GM12892 (cell line): ENCODE measurements at places on chromosomes 2 and 18.

- no peak for DNase-seq
These were observed 33.0 kb upstream of the MRPL33 start for GRCh38 chr2:27738349-27739057.

GRCh38 chr2:151904807-151905206, 76.6 kb upstream of the ARL5A start:
- DNase-seq: no peak

- DNase-seq: no peak
These were observed 361.2 kb upstream of the GALNT5 start for GRCh38 chr2:156896294-156896693.

GRCh38 chr2:200092235-200092634, 136.9 kb downstream of the MAIP1 start:
- no peak for DNase-seq

GRCh38 chr2:209002054-209002453, 421.8 kb upstream of the MAP2 start:
- no peak for DNase-seq

- DNase-seq: no peak
These were observed 124.6 kb downstream of the TPGS2 start for GRCh38 chr18:36704156-36704555.

DNA sequence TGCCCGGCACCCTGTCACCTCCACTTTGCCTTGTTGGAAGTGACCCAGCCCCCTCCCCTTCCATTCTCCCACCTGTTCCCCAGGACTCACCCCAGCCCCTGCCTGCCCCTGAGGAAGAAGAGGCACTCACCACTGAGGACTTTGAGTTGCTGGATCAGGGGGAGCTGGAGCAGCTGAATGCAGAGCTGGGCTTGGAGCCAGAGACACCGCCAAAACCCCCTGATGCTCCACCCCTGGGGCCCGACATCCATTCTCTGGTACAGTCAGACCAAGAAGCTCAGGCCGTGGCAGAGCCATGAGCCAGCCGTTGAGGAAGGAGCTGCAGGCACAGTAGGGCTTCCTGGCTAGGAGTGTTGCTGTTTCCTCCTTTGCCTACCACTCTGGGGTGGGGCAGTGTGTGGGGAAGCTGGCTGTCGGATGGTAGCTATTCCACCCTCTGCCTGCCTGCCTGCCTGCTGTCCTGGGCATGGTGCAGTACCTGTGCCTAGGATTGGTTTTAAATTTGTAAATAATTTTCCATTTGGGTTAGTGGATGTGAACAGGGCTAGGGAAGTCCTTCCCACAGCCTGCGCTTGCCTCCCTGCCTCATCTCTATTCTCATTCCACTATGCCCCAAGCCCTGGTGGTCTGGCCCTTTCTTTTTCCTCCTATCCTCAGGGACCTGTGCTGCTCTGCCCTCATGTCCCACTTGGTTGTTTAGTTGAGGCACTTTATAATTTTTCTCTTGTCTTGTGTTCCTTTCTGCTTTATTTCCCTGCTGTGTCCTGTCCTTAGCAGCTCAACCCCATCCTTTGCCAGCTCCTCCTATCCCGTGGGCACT, 4.5 kb downstream of the RETREG2 start:
- DNase-seq: no peak

- DNase-seq: no peak
These were observed 219.4 kb downstream of the MREG start for GRCh38 chr2:215793747-215794595.

DNA sequence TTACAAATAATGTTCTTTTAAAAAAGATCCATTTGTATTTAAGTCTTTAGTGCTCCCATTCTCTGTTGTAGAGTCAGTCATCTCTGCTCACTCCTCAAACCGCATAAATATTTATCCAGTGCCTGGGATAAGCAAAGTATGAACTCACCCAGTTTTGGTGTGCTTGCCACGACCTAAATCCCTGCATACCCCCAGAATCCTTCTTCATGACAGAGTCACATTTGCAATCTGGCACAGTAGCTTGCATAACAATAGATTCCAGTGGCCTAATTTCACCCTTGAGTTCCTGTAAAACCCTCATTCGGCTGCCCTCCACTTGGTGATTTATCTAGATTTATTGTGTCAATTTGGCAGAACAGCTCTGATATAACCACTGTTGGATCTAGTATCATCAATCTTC, 92.9 kb downstream of the DTNA start:
- no peak for DNase-seq

GRCh38 chr2:239608260-239608659, 207.4 kb upstream of the HDAC4 start:
- no peak for DNase-seq

- no peak for DNase-seq
These were observed 11.4 kb downstream of the RAB31 start for GRCh38 chr18:9719421-9719981.

DNA sequence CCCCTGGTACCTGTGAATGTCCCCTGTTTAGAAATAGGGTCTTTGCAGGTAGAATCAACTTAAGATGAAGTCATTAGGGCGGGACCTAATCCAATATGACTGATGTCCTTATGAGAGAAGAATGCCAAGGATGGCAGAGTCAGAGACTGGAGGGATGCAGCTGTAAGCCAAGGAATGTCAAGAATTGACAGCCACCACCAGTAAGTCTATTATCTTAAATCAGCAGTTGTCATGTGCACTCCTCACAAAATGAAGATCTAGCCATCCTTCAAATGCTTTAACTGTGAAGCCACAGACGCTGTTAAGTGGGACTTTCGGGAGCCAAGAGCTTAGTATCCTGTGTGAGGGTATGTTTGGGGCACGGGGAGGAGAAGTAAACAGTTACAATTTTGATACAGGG, 83.2 kb downstream of the ITGA4 start:
- no peak for DNase-seq

DNA sequence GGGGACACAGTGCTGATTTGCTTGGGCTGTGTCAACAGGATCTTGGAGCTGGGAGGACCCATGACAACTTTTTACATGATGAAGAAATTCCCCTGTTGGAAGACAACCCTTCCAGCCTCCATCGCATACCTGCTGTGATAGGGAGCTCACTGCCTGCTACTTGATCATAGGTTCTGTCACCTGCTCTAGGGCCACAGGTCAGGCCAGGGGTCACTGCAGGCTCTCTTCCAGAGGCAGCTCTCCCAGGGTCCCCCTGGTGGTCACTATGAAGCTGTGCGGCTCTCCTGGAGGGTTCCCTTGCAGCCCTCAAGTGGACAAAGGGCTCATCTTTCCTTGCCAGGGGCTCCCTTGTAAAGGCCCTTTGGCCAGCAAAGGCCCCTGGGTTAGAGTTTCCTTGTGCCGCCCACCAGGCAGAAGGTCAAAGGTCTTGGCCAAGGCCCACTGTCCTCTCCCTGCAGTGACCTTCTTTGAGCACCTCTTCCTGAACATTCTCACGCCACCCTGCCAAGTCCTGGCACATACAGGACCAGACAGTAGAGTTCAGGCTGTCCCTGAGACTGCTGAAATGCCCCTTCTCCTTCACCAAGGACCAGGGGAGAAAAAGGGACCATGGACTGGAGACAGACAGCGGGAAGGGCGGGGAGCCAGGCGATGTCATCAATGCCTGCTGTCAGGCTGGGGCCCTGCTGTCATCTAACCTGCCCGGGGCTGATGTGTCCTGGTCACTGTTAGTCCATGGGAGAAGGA, 345.1 kb downstream of the DYSF start:
- DNase-seq: no peak

DNA sequence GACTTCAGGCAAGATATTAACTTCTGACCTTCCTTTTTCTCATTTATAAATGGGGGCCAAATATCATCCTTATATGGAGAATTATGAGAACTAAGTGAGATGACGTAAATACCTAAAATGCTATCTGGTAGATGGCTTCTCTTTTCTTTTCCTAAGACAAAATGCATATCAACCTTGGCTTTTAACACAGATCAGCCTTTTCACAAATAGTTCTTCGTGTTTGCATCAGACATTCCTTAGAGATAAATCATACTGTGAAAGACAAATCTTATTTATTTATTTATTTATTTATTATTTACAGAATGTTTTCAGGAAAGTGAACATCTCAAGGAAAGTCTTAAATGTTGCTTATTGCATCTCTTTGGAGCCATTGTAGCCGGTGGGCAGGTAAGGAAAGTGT, 62.8 kb downstream of the NBEAL1 start:
- no peak for DNase-seq

- DNase-seq: no peak
These were observed 106.8 kb downstream of the HNRNPLL start for GRCh38 chr2:38495880-38496279.

- DNase-seq: no peak
These were observed 144.6 kb downstream of the AKAIN1 start for GRCh38 chr18:5052491-5052890.

DNA sequence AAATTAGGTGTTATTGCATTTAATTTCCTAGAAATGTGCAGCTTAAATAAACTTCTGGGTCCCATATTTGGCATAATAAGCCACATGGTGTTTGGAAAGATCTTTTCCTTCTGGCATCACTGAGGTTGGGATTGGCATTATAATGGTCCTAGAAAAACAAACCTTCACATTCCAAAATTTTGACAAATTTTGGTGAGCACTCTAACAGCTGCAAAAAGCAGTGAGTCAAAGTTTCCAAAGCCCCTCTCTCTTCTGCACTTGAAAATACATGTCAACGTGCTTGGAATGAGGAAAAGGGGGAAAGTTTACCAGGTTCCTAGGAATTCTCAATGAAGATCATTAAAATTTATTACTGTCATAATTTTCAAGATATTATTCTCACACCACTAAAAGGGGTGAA, 77.8 kb upstream of the STK17B start:
- no peak for DNase-seq

GRCh38 chr18:30387401-30387800, 655.1 kb downstream of the DSC3 start:
- no peak for DNase-seq

GRCh38 chr2:133054297-133054696, 384.3 kb upstream of the LYPD1 start:
- no peak for DNase-seq

DNA sequence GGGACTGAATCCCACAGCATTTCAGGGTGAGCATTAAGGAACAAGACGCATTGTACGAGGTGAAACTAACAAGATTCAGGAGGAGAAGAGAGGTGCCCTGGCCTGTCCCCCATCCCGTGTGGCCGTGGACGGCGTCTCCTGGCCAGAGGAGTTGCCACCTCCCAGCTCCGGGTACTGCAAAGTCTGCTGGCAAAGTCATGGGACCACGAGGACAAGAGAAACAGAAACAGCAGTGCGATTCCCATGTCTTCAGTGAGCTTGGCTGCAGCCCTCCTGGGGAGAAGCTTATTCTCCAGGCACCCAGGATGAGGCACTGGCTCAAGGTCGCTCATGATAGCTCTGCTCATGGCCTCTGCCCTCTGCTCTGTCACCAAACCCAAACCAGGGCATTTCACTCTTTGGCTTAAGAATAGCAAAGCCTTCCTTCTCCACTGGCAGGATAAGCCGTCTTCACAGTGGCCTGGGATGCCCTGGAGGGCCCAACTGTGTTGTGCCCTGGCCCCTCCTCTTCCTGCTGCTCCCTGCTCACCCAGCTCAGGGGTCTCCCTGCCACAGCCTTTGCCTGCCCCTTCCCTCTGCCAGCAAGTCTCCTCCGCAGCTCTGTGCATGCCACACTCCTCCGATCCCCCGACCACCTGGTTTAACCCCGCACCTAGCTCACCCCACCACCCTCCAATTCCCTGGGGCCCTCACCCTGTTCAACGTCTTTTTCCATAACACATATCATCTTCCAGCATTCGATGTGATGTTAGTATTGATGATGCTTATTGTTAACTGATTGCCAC, 144.8 kb downstream of the PXDN start:
- DNase-seq: no peak

GRCh38 chr2:26455670-26456439, 22.1 kb downstream of the OTOF start:
- DNase-seq: no peak

- DNase-seq: no peak
These were observed 1132.1 kb upstream of the ZEB2 start for GRCh38 chr2:145652036-145652435.

DNA sequence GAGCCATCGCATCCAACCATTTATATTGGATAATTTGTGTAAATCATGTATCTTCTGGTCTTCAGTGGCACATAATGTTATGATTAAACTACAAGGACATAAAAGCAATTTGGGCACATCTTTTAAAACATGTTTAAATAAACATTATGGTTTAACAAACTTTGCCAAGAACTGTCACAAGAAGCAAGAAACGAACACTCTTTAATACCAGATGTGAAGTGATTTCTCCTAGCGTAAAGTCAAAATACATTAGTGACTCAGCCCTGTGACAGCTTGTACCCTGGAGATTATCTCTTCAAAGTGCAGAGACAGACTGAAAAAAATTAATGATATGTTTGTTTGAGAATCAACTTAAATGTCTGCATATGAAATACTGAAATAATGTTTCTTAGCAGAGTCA, 39.9 kb downstream of the DSEL start:
- no peak for DNase-seq

- no peak for DNase-seq
These were observed 34.9 kb downstream of the CDC42EP3 start for GRCh38 chr2:37636381-37637066.

DNA sequence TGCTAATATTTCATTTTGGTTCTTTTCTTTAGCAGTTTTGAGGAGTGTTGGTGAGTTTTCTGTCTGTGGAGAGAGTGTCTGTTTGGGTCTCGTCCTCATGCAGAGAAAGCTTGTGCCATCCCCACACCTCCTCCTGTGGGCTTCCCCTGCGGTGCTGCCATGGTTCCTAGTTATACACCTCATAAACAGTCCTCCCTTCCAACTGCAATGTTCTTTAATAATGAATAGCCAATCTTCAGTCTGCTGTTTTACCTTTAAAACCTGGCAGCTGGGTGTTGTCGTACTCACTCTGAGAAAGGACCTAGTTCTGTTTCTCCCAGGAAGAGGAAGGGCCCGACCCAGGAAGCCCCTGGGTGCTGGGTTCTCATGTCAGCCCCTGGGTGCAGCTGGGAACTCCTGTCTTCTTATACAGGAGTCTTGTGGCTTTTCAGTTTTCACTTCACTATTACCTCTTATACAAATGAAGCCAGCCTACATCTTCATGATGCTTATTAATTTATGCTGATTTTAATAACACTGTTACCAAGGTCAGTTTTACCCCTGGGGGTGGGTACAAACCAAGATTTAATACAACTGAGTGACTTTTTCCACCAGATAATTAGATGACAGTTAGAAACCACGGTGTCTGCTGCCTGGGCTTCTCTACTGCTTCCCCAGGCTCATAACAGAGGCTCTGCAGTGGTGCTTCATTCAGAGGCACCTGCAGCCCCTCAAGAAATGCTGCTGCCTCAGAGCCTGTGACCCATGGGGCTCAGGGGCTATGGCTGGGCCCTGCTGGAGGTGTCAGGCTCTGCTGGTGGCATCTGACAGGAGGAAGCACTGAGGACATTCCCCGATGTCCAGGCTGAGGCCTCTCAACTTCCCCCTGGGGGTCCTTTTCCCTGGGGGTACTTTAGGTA, 59.1 kb downstream of the COA5 start:
- DNase-seq: no peak

DNA sequence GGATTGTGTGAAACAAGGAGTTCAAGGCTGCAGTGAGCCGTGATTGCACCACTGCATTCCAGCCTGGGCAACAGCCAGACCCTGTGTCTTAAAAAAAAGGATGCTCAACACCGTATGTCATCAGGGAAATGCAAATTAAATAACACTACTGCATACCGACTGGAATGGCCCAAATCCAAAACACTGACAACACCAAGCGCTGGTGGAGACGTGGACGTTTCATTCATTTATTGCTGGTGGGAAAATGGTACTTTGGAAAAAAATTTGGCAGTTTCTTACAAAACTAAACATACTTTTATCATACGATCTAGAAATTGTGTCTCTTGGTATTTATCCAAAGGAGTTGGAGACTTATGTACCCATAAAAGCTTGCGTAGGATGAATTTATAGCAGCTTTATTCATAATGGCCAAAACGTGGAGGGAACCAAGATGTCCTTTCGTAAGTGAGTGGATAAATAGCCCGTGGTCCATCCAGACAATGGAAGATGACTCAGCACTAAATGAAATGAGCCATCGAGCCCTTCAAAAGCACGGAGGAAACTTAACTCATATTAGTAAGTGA, 24.2 kb downstream of the NEU4 start:
- DNase-seq: no peak
